ENCODE measurements at places on chromosomes 2 and 18.
A peak's percentile ranks its signal among the peaks of the same experiment; 100 is the strongest.

- DNase-seq: no peak
These were observed 194.0 kb downstream of the LRATD1 start for GRCh38 chr2:14826518-14826917.

DNA sequence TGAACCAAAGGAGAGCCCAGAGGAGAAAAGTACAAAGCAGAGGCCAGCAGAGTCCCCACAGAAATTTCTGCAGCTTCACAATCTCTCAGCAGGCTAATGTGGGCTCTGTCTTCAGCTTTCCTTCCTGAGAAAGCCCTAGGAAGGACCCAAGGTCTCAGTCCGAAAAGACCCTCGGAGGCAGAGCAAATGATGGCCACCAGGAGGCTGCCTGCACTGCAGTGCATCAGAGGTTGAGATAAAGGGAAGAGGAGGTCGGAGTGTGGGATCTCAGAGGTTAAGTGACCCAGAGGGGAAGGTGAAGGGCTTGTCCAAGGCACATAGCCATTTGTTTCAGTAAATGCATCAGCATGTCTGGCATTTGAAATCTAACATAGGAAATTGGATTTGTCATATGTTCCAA lies 299.1 kb upstream of the SLC14A2 start:
- DNase-seq: no peak

GRCh38 chr2:39621596-39621995 lies 44.1 kb upstream of the TMEM178A start:
- no peak for DNase-seq

GRCh38 chr2:101704816-101705578 lies 7.5 kb downstream of the MAP4K4 start:
- no peak for DNase-seq

GRCh38 chr2:71934595-71935261 lies 212.9 kb downstream of the CYP26B1 start:
- peak; percentile 8 for DNase-seq

- DNase-seq: peak; percentile 20
These were observed 106.8 kb upstream of the SPATS2L start for GRCh38 chr2:200199576-200200263.

GRCh38 chr2:220555961-220556630 lies 928.7 kb downstream of the SLC4A3 start:
- DNase-seq: no peak

DNA sequence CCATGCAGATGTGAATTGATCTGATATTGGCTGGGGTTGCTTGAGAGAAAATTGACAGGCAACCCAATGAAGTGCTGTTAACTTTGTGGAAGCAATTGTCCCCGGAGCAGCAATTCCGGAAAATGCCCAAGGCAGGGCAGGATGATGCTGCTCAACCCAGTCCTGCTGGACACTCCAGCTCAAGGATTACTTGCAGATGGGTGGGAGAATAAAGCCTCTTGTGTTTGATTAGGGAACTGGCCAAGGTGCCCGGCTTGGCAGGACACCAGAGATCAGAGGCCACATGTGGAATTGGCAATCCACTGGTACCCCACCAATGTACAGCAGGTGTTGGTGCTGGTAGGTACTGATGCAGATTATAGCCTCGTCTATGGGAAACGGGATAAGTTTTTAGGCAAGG lies 12.3 kb upstream of the C2orf42 start:
- DNase-seq: no peak

DNA sequence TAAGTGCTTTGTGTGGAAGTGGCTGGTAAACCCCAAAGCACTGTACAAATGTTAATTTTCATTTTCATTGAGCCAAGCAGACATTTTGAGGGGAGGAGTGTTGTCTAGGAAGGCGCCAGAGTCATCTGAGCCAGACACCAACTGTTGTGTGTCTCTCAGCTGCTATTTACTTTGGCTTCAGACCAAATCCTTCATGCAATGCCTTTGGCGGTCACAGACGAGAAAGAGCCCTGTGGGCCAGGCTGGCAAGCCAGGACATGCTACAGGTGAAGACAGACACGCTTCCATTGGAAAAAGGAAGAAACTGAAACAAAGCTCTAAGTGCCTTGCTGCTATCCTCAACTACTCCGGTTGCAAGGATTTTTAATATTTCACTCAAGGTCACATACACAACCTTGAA lies 115.4 kb upstream of the CDC42EP3 start:
- no peak for DNase-seq

GRCh38 chr18:61420218-61420885 lies 87.1 kb downstream of the CDH20 start:
- DNase-seq: no peak

DNA sequence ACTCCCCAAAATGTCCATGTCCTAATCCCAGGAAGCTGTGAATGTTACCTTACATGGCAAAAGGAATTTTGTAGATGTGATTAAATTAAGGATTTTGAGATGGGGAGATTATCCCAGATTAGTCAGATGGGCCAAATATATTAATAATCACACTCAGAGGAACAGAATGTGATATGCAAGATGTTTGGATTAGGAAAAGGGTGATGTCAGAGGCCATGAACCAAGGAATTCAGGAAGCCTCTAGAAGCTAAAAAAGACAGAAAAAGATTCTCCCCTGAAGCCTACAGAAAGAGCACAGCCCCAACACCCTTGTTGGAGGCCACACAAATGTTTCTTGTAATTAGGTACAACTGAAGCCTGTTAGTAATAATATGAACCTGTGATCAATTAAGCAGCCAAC lies 13.1 kb downstream of the TMEM131 start:
- no peak for DNase-seq

- no peak for DNase-seq
These were observed 14.7 kb downstream of the CAPN13 start for GRCh38 chr2:30792521-30792920.

- DNase-seq: no peak
These were observed 63.8 kb upstream of the ZC3H15 start for GRCh38 chr2:186422226-186422625.

GRCh38 chr2:74515981-74516633 lies 1.9 kb downstream of the TLX2 start:
- DNase-seq: no peak

DNA sequence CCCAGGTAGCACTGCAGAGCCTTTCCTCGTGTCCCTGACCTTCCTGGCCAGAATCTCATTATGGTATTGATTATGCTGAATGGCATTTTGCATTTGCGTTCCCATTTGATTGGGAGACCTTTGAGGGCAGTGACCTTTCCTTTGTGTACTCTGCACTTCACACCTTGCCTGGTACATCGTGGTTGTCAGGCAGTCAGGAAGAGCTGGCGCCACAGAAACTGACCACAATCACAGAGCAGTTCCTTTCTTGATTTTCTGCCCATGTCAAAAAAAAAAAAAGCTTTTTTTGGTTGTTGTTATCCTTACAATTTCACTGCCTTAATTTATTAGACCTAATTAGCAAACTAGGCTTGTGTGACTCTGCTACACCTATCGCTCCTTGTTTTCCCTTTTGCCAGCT lies 8.9 kb upstream of the KLHL29 start:
- DNase-seq: no peak

- DNase-seq: no peak
These were observed 294.6 kb downstream of the LRATD1 start for GRCh38 chr2:14927021-14927564.

DNA sequence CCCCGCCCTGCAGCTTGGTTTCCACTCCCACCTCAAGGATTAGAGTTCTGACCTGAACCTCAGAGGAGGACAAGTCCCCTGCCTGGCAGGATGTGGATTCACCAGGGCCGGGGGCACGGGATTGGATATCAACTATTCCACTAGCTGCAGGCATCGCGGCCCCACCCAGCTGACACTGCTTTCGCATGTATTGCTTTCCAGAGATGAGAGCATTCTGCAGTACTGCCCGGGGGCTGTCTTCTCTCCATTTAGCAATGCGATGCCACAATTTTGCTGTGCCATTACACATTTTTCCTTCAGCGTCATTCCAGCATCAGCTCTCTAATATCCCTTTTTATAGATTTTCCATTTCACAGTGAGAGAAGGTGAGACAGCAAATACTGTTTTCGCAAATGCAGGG lies 42.0 kb downstream of the CTIF start:
- no peak for DNase-seq

DNA sequence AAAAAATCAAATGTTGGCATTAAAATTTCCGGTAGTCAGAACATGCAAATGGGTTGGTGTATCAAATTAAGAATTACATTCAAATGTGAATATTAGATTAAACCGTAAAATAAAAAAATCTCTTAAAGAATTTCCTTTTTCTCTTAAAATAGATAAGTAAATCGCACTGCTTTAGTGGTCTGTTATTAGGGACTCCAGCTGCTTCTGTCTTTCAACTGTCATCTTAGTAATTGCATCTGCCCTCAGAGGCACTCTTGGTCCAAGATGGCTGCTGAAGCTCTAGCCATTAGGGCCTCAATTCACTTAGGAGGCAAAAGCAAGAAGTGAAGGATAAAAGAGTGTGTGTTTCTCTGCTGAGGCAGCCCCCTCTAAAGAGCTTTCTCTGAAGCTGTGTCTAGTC lies 132.4 kb downstream of the MGAT5 start:
- DNase-seq: no peak

GRCh38 chr2:179447839-179448447 lies 183.3 kb upstream of the SESTD1 start:
- no peak for DNase-seq

DNA sequence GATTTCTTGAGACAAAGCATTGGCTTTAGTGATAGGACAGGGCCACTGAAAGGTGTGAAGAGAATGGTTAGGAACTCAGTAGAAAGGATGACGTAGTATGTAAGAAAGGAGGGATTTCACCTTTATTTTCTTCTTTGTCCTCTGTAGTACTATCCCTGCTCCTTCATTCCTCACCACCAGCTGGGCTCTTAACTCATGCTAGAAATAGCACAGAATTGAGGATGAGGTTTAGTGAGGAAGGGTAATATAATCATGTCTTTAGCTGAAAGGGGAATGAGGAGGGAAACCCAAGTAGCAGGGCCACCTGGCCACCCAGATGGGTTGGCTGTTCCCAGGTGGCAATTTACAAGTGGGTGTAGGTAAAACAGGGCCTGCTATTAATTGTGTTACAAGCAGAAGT lies 15.2 kb downstream of the ACVR2A start:
- peak; percentile 60 for DNase-seq

- DNase-seq: no peak
These were observed 95.9 kb upstream of the DLGAP1 start for GRCh38 chr18:4551001-4551360.

- DNase-seq: no peak
These were observed 167.4 kb downstream of the GULP1 start for GRCh38 chr2:188459061-188459460.

- DNase-seq: no peak
These were observed 253.2 kb downstream of the GLI2 start for GRCh38 chr2:120988700-120989511.

- no peak for DNase-seq
These were observed 529.2 kb upstream of the ID2 start for GRCh38 chr2:8152392-8153257.

- no peak for DNase-seq
These were observed 281.3 kb downstream of the EXOC6B start for GRCh38 chr2:72544554-72544953.

DNA sequence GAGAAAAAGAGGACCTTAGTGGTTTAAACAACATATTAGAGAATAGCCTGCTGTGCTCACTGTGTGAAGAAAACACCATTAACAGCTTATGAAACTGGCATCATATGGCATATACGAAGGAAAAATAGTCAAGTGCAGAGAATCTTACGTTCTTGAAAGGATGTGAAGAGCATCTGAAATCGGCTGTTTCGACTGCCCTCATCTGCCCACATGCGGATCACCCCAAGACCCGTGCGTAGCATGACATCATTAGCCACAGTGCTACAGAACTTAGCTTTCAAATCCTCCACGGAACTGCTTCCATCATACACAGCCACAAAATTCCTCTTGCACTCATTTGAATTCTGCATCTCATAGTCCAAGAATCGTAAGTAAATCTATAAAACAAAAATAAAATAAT lies 84.3 kb downstream of the NETO1 start:
- no peak for DNase-seq

DNA sequence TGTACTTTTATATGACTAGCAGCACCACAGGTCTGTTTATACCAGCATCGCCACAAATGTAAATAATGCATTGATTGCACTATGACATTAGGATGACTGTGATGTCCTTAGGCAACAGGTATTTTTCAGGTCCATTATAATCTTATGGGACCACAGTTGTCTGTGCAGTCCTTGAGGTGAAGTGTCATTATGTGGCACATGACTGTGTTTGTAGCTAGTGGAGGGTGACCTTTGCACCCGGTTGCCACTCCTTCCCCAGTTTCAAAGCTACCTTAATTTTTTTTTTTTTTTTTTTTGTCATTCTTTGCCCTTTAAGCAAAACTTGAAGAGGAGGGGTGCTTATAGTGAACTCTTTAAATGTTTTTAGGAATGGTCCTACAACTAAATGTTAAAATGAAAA lies 386.4 kb downstream of the THSD7B start:
- no peak for DNase-seq

GRCh38 chr18:39345321-39345720 lies 1779.7 kb upstream of the CELF4 start:
- DNase-seq: no peak

DNA sequence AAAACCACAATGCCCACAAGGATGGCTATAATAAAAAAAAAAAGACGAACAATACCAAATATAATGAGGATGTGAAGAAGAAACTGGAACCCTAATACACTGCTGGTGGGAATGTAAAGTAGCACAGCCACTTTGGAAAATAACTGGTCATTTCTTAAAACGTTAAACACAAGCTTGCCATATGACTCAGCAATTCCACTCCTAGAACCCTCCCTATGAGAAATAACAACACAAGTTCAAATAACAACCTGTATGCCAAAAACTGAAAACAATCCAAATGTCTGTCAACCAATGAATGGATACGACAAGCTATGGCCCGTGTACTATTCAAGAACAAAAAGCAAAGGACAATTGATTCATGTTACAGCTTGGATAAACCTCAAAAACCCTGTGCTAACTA lies 7.0 kb upstream of the ALPK2 start:
- DNase-seq: no peak

DNA sequence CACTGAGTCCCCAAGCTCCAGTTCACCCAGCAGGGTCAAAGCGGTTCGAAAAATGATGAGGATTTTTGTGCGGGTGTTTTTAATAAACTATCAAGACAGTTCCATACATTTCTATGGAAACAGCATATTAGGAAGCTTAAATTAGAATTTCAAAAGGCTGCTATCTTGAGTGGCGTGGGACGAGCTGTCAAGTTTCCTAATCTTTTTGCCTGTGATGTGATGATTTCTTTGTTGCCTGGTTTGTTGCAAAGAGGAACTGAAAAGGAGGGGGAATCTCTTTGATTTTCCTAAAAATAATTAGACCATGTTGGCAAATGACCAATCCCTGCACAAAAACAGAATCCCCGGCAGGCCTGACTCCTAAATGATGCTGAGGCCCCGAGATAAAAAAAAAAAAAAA lies 66.1 kb upstream of the ATG16L1 start:
- no peak for DNase-seq

- peak; percentile 56 for DNase-seq
These were observed 81.8 kb upstream of the GAREM1 start for GRCh38 chr18:32552421-32553030.

- no peak for DNase-seq
These were observed 46.5 kb downstream of the DPP10 start for GRCh38 chr2:114488841-114489530.

- DNase-seq: no peak
These were observed 83.0 kb downstream of the VIT start for GRCh38 chr2:36779462-36779861.
